ENCODE measurements at places on chromosomes 3 and 15.

DNA sequence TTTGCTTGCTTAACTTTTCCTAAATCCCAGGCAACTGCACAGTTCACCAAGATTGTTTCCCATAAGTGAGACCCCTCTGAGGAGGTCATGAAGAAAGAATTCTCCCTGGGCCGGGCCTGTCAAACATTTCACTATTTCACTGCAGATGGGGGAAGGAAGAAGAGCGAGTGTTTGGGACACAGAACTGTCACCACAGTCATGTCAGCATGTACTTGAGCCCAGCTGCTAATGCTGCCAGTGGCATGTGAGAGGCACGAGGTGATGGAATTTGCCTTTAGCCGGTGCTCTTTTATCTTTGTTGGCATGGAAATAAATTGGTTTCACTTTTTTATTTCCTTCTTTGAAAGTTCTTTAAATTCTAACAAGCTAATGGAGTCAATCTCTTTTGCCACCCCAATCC lies 277.9 kb upstream of the GADL1 start:
- DNase-seq: no peak

- no peak for DNase-seq
Observed at GRCh38 chr3:196998966-196999760, 30.5 kb downstream of the MELTF start.

DNA sequence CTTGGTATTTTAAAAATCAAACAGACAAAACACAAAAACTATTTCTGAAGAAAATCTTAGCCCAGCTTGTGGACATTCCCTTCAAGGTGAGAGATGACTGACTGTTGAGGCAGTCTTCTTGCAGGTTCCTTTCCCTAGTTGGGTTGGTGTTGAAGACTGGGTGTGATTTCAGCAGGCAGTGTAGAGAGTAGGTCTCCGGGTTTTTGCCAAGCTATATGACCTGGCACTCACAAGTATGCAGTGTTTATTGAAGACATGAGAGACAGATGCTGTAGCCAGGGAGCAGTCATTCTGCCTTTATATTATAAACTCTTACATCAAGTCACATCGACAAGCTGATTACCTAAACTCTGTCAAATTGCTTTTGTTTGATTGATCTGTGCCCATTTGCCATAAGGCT lies 17.5 kb downstream of the SENP8 start:
- DNase-seq: no peak

DNA sequence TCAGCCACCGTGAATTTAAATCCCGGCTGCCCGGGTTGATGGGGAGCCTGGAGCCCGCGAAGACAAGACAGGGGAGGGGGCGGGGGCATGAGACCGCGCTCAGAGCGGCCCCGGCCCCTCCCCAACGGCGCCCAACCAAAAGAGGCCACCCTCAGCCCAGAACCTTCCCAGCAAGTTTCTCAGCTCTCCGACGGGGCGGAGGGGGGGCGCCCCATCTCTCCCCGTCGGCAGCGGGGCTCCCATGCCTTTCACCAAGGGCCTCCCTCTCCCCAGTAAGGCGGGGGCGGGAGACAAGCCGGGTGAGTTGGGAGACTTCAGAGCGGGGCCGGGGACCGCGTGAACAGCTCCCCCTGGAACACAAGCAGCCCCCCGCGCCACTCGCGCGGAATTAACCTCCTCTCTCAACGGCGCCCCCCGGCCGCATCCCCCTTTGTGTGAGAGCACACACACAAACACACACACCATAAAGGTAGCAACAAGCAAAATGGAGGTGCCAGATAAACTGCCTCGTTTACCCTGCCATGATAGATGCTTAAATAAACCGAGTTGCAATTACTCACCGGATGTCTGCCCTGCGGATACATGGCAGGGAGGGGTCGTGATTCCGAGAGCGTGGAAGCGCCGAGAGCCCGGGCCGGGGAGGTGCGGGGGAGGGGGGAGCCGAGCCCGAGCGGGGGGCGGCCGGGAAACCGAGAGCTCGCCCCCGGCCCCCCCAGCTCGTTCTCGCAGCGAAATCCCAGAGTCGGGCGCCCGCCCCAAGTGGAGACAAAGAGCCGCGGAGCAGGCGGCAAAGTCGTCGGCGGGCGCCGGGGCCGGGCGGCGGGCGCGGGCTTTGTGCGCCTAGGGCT lies 1.3 kb downstream of the TLE3 start:
- DNase-seq: no peak

- DNase-seq: no peak
Observed at GRCh38 chr3:28989646-28990089, 291.2 kb upstream of the RBMS3 start.

- DNase-seq: no peak
Observed at GRCh38 chr15:67805666-67806516, 19.4 kb upstream of the SKOR1 start.

DNA sequence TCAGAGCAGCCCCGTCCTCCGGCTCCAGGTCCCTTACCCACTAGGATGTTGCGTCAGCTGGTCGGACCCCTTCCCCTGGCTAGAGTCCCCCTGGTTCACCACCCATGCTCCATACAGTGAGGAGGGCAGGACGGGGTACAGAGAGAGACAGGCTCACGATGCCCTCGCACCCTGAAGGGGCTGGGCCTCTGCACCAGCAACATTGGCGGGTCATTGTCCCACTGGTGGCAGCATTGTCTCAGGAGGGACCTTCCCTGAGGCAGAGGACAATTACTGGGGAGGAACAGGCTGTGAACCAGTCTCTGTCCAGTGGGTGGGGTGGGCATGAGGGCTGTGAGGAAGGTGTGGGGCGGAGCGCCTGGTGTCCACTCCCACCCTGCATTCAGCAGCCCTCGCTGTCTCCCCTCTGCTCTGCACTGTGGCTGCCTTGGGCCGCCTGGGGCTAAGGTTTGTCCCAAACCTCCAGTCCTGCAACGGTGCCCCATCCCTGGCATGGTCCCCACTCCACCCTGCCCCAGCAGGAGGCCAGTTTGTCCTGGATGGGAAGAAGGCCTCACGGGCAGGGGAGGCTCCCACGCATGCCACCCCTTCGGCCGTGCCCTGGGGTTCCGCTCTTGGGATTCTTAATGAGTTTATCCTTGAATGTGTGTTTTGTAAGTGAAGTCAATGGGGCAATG lies 48.0 kb upstream of the KLF13 start:
- DNase-seq: no peak

- DNase-seq: no peak
Observed at GRCh38 chr3:142026333-142026732, 123.0 kb downstream of the TFDP2 start.

DNA sequence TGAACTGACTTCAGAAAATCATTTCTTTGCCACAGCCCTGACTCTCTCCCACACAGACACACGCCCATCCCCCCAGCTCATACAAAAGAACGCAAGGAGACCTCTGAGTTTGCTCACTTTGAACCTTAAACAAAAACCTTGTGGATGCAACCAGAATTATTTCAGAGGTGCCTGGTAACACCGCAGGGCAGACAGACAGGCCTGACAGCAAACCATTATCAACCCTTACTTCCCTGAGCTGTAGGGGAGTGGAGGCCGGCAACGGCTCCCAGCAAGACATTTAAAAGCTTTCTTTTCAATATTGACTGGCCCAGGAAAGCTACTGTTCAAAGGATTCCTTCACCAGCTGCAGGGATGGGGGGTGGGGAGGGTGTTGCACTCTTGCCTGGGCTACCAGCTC lies 2.0 kb upstream of the EFCC1 start:
- DNase-seq: no peak

DNA sequence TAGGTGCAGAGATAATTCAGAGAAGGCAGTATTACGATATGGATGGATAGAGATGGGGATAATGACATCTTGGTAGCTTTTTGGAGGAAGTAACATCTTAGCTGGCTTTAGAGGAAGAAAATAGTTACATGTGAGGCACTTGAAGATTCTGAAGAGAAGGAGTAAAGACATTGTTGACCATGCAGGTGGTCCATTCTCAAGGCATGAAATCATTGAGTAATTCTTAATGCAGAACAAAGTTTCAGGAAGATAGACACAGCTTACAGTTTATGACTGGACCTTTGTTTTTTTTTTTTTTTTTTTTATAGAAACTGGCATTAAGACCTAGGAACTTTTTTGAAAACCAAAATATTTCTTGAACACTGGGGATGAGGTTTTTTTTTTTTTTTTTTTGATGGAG lies 28.2 kb downstream of the MBNL1 start:
- no peak for DNase-seq

DNA sequence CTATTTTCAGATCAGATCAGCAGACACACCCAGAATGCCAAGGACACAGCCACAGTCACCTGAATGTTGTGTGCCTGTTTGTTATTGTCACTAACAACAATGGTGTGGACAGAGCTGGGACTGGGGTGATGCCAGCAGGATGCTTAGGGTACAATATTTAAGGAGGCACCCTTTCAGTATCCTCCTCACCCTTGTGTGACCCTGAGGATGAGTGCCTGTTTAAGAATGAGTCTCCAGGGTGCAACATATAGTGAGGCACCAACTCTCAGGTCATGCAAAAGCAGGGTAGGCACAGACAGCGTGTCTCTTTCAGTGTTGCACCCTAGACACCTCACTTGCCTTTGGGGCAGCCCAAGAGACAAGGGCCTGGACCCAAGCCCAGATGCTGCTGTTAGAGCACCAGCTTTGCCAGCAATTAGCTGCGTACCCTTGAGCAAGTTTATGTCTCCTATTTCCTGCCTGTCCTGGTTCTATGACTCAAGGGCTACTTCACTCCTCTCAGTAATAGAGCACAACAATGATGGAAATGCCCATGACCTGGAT lies 122.6 kb downstream of the AQP9 start:
- no peak for DNase-seq

DNA sequence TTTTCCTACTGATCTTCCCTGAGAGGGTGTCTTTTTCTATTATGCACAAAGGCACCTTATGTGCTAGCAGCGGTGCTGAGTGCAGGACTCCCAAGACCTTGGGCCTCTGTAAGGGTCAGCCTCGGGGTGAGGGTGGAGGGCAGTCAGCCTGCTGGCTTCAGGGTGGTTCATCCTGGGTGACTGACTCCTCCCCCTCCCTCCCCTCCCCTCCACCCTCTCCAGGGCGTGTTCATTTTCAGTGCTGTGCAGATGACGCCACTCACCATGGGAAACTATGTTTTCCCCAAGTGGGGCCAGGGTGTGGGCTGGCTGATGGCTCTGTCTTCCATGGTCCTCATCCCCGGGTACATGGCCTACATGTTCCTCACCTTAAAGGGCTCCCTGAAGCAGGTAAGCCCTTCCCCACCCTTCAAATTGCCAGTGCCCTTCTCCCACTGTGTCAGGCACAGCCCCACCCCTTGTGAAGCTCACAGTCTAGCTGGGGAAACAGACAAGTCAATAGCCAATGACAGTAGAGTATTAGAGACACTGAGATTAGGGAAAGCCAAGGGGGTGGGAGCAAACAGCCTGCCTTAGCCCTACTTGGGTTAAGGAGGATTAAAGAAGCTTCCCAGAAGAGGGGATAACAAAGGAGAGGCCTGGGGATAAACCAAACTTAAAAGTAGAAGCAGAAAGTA lies 41.9 kb downstream of the SLC6A1 start:
- no peak for DNase-seq

DNA sequence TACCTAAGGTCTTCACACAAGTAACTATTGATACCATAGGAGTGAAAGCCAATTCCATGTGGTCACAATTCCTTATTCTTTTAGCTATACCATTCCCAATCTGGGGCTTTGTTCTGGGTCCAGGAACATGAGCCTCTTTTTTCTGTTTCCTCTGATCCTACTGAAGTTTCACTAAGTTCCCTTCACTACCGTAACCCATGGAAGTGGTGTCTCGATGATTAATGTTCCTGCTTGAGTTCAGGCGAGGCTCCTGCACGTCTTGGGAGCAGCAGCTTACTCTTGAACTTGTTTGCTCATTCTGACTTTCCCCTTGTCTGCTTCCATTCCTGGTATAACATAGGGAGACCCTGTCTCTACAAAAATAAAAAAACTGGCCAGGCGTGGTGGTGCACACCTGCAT lies 23.6 kb downstream of the ZNF592 start:
- no peak for DNase-seq

DNA sequence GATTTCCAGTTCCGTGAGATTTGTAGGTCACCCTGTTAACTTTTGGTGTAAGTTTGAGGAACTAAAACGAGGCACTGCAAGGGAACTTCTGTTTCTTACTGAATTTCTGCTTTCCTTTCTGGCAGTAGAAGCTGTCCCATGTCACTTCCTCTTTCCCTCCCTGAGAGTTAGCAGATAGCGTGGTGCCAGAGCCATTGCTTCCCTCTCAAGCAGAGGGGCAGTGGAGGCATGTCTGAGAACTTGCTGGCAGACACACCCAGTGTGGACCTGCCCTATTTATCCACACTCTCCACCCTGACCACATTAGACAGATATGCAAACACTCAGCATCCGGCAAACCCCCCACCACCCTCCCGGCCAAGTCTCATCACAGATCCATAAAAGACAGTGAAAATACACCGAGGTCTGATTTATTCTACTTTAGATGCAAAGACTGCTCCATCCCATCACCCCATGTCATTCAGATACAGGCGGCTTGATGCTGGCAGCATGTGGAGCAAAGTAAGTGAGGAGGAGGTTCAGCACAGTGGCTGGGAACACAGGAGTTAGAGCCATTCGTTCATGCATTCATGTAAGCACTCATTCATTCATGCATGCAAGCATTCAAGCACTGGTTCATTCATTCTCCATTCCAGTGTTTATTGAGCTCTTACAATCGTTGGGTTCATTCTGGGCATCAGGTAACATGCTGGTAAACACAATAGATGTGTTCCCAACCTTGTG lies 324.7 kb downstream of the SHQ1 start:
- DNase-seq: no peak

DNA sequence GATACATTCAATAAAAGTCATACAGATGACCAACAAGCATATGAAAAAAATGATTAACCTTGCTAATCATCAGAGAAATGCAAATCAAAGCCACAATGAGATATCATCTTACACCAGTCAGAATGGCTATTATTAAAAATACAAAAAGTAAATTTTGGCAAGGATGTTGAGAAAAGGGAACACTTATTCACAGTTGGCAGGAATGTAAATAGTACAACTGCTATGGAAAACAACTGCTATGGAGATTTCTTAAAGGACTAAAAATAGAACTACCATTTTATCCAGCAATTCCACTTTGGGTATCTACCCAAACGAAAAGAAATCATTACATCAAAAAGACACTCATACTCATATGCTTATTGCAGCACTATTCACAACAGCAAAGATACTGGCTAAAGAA lies 1121.8 kb downstream of the TBL1XR1 start:
- DNase-seq: no peak

DNA sequence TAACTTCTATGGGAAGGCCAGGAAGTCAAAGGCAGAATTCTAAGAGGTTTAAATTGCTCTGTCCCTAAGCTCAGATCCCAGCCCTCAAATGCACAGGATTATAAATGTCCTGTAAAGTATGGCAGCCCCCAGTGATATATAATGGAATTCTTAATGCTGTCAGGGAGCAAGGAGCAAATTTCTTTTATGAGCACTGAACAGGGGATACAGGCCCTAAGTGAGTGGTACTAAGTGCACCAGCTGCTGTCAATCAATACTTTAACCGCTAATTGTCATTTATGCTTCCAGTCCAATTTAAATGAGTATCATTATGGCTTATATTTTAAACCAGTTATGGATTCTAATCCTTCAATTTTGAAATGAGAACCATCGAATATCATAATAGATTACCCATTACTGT lies 4.7 kb downstream of the SLC9A9 start:
- no peak for DNase-seq

DNA sequence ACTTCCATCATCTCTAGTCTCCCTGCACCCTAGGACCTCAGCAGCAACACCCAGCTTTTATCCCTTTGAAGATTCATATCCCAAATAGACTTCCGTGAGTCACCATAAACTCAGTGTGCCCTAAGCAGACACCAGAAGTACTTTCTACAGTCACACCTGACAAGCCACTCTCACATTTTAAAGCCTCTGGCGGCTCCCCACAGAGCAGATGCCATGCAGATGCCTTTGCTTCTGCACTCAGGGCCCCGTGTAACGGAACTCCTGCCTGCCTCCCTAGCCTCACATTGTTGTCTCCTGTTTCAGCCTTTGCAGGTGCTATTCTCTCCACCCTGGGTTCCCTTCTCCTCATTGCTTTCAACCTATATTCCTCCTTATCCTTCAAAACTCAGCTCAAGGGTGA lies 155.5 kb upstream of the SLC24A5 start:
- no peak for DNase-seq

All from brain pericyte (primary cell).